ENCODE measurements at places on chromosomes 6 and 20.

- no peak for DNase-seq
These were observed 3.4 kb downstream of the COL9A1 start for GRCh38 chr6:70299456-70299855.

GRCh38 chr6:42505385-42505718 lies 53.6 kb upstream of the TRERF1 start:
- no peak for DNase-seq

DNA sequence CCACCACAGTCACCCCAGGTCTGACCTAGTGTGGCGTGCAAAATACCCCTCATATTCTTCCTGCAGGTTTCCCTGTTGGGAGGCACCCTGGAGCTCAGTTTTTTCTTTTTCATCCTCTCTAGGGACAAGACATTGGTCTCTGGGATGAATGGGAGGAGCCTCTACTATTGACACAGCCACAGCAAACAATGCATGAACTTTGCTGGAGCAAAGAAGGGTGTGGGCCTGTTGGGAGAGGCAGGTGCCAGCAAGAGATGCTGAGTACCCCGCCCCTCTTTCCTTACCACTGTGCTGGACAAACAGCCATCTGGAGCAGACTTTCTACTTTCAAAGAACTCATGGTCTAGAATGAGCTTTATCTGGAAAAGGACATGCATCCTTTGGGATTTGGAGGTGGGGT lies 10.1 kb downstream of the TGM3 start:
- DNase-seq: no peak

DNA sequence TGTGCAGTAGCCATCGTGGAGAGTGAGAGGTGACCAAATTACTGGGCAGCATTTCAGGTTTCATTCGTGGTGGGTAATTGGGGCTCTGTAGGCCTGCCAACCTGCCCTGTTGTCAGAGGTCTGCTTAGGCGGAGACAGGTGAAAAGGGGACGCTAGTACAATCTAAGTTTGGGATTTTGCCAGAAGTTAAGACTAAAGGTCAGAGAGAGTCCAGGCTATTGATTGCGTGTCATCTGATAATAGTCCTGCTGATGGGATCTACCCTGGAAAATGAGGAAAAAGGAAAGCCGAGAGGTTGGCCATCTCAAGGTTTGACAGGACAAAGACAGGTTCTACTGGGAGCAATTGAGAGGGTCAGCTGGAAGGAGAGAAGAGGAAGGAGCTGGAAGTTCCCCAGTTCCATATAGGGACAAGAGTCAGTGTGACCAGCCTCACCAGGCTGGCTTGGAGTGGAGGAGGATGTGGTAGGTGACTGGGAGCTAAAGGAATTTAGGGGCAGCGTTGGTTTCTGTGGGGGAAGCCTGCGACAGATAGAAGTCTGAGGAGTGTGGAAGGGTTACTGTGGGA lies 10.9 kb downstream of the ARFGEF2 start:
- DNase-seq: no peak
